Putamen (tissue), 1 donor: ENCODE measurements at places on chromosomes 5 and 9.

- DNase-seq, result no peak
These were observed 3.3 kb upstream of the EXOC3 start for GRCh38 chr5:439636-440035.

GRCh38 chr5:5271786-5272321 lies 131.7 kb downstream of the ADAMTS16 start:
- no peak for DNase-seq

- DNase-seq, result no peak
These were observed 430.9 kb downstream of the CHSY3 start for GRCh38 chr5:130335117-130335516.

GRCh38 chr9:131886826-131887225 lies 146.9 kb upstream of the RAPGEF1 start:
- no peak for DNase-seq

DNA sequence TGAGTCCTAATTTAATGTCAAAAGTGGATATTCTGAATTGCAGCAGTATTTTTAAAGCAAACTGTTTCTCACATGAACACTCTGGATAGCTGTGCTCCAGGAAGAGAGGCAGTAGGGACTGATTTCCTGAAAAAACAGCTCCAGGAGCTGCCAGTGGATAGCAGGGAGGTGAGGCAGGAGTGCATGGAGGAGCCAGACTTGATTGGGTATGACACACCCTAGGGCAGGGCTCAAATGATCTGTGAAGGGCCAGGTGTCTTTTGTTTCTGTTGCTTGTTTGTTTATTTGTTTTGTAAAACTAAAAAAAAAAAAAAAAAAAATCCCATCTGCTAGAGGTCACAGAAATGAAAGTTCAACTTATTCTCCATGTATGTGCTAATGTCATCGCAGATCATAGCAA lies 83.4 kb downstream of the ADRB2 start:
- no peak for DNase-seq

DNA sequence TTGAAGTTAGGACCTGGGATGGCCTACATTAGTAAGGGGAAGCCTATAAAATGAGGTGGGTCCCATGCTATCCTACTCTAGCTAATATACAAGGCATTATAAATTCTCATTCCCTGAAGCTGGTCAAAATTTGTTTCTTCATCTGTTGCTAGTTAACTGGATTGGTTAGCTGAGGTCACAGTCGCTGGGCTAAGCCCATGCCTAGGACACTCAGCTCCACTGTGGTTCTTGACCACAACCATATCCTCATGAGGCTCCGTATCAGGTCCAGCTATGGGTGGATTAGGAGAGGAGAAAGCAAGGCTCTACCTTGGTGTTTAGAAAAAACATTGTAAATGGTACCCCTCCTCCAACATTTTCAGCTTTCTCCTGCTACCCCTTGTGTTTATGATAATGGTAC lies 52.8 kb upstream of the RAI14 start:
- no peak for DNase-seq
